GF-D8 (cell line): ENCODE measurements at places on chromosomes 1 and 21.

- DNase-seq, result no peak
Measured at GRCh38 chr1:207603777-207604176, 41.2 kb upstream of the CR1L start.

DNA sequence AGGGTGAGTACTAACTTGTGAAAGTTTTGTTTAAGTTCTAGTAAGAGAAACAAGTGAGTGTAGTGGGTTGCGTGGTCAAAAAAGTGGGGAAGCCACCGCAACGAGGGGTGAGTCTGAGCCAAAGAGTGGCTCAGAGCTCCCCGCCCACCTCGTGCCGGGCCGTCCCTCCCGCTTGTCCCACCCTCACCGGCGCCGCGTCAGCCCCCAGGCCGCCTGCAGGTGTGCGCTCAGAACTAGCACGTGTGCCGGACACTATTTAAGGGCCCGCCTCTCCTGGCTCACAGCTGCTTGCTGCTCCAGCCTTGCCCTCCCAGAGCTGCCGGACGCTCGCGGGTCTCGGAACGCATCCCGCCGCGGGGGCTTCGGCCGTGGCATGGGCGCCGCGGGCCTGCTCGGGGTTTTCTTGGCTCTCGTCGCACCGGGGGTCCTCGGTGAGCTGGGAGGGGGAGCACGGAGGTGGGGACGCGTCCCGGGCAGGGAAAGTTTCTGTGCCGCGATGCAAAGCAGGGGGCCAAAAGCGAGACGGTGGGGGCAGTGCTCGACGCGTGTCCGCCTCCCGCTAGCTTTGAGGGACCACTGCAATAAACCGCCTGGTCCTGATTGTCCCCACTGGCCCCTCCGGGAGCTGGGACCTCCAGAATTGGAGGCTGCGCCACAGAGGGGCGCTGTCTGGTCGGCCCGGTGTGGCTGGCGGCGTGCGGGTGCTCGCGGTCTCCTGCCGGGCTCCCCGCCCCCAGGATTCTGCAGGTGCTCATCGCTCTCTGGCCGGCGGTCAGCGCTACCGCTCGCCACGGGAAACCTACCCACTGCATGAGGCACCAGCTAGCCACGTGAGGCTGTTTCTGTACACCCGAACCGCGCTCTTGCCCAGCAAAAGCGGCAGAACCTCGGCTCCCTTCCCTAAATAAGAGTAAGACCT, at the start of gene CR2:
Gene CR2 (plus strand): TSS at position 283 of the 919 bp plus-strand sequence. CDS start 91 bp downstream, at position 374.
- DNase-seq, result no peak

- no peak for DNase-seq
Measured at GRCh38 chr1:30129421-30130055, 593.8 kb downstream of the MATN1 start.

DNA sequence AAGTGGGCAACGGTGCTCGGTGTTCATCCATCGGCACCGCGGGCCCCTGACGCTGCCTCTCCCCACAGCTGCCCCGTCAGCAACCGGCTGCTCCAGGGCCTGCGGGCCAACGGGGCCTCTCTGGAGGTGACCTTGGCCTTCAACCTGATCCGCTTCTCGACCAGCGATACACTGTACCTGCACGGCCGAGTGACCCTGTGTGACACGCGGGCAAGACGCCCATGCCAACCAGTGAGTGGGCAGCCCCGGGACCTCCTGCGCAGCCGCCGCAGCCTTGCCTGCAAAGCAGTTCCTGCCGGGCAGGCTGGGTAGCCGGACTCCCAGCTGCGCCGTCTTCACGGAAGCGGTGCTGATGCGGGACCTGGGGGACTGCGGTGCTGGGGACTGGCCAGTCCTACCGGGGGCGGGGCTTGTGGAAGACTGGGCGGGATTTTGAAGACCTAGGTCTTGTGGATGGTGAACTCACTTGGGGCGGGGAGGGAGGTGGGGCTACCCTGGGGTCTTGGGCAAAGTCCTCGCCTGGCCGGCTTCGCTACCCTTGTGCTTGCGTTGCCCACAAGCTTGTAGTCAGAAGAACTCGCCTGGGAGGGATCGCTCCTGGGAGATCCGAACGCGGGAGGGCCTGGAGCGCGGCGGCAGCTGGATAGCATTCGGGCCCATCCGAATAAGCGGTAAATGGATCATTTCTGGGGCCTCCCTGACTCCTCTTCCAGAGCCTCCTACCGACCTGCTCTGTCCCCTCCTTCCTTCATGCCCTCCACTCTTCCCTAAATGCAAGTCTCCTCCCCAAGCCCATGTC, 8.8 kb upstream of the CEP85 start:
- DNase-seq, result no peak

DNA sequence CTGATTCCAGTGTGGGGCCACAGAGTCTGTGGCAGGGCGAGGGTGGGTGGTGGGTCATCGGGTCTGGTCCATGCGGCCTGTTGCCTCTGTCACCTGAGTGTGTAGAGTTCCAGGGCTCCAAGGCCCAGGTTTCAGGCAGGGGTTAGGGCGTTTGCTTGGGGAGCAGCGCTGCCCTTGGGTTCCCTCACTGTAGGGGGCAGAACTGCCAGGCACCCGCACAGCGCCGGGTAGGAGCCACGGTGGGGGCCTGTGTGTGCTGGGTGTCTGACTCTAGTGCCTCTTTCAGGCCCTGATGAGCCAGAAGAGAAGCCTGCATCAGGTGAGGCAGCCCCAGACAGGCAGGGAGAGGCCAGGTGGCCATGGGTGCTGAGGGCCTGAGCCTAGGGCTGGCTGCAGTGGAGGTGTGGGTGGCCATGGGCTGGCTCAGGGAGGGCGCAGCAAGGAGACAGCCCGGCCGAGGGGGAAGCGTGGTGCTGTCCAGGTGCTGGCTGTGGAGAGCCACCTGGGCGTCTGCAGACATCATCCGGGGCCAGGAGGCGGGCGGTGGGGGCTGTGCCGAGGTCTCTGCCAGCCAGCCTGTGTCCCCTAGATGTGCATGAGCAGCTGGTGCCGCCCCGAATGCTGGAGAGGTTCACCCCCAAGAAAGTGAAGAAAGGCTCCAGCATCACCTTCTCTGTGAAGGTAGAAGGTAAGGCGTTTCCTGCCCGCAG, 72.3 kb downstream of the TRIM11 start:
- DNase-seq, result no peak

- no peak for DNase-seq
Measured at GRCh38 chr1:119219711-119220110, 79.3 kb upstream of the WARS2 start.

DNA sequence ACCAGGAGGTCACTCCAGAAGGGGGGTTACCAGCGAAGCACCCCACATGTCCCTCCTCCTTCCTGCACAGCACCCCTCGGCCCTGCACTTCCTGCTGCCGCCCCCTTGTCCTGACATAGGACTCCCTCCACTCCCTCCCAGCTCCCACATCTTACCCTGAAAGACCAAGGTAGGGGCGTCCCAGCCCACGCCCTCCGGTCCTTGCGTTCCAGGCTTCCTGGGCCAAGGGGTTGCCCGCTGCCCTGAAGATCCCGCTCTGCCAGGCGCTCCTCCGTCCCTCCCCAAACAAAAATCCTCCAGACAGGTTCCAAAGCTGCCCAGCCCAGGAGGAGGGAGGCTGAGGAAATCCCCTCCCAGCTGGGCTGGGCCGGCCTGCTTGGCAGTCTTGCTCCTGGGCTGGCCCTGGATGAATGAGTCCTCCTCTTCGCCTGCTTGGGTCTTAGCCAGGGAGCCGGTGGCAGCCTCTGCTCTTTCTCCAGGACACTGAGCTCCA, at the start of gene RHBDL2:
Gene RHBDL2 (minus strand): TSS at position 304 of the 493 bp plus-strand sequence. CDS start 22,618 bp downstream, outside the sequence.
- no peak for DNase-seq

GRCh38 chr1:67732750-67733151, 47.8 kb downstream of the GADD45A start:
- DNase-seq, result peak; percentile 5

- DNase-seq, result no peak
Measured at GRCh38 chr1:30684259-30684658, 39.1 kb downstream of the MATN1 start.

DNA sequence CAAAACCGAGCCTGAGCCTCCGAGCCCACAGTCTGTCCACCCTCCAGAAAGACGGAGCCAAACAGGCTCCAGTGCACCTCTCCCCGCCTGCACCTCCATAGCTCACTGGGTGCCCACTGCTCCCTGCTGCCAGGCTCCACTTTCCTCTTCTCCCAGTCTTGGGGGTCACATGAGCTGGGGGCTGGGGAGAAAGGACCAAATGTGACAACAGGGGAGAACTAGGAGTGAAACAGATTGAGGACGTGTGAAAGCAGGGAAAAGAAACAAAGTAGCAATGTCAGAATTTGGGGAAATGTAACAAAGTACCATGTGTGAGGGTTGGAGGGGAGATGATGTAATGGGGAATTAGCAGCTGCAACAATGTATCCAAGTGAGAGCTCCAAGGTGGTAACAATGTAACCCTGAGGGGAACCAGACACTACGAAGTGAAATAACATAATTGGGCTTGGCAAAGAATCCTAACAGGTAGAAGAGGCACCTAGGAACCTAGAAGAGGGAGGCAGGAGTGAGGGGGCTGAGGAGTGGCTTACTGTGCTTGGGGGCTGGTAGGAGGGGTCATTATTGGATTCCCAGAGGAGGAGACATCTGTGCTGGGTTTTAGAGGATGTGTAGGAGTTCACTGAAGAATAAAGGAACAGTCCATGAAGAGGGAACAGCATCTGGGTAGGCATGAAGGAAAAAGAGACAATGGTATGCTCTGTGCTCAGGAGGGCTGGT, 12.5 kb downstream of the SDC3 start:
- DNase-seq, result no peak

DNA sequence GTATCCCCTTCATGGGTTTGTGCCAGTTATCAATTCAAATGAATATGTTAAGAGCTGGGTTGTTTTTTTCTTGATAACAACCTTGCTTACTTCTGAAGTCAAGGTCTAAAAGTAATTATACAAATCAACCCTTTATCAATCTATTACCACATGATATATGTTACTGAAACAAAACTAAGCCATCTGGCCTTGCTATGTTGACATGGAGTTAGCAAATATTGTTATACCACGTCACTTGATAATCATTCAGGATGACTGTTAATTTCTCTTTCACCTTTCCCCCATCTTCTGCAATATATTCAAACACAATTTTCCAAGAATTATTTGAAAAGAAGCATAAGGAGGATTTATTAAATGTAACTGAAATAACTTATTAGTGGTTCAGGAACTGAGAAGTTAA, 72.6 kb downstream of the DTL start:
- DNase-seq, result no peak
